ENCODE measurements at places on chromosomes 6 and 20.
A peak's percentile ranks its signal among the peaks of the same experiment; 100 is the strongest.

DNA sequence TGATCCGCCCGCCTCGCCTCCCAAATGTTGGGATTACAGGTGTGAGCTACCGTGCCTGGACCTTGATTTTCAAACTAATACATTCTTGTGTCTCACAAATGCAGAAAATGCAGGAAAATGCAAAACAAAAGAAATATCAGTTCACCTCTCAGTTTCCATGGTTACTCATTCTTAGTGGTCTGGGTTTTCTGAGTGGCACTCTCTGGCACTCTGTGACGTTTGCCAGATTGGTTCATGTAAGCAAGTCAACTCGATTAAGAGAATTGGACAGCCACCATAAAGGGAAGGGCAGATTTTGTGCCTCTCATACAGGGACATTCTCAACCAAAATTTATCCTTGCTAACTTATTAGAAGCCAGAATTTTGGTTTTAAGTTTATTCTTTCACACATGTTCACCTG lies 8.6 kb downstream of the CMTR1 start:
- DNase-seq: no peak
- H3K4me1 ChIP-seq: peaks cover 7% of the 10 kb centered on the region
- H3K27me3 ChIP-seq: no peaks in the 10 kb centered on the region

DNA sequence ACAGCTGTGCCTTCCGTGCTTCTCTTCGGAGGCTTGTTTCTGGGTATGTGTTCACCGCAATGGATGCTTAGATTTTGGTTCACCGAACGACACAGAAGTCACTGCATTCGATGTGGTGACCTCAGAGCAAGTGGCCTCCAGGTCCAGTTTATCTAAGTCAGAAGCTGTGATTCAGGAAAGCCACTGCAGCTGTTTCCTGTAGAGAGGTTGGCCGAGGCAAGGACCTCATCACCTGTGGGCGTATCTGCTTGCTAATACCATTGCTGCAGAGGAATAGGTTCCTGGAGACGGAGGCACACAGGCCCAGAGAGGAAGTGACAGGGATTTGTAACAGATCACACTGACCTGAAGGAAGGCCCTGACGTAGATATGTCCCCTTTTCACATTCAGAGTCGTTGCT lies 82.7 kb downstream of the FARS2 start:
- no peaks in the 10 kb centered on the region for H3K4me1 ChIP-seq
- no peak overlapping the region for H3K27ac ChIP-seq
- H3K36me3 ChIP-seq: no peaks in the 10 kb centered on the region
- no peaks in the 10 kb centered on the region for H3K27me3 ChIP-seq
- no peak overlapping the region for H3K4me3 ChIP-seq

GRCh38 chr6:137788248-137788647 lies 78.8 kb upstream of the TNFAIP3 start:
- DNase-seq: no peak
- no peaks in the 10 kb centered on the region for H3K27me3 ChIP-seq
- H3K4me1 ChIP-seq: peaks cover 14% of the 10 kb centered on the region
- H3K27ac ChIP-seq: no peak overlapping the region

DNA sequence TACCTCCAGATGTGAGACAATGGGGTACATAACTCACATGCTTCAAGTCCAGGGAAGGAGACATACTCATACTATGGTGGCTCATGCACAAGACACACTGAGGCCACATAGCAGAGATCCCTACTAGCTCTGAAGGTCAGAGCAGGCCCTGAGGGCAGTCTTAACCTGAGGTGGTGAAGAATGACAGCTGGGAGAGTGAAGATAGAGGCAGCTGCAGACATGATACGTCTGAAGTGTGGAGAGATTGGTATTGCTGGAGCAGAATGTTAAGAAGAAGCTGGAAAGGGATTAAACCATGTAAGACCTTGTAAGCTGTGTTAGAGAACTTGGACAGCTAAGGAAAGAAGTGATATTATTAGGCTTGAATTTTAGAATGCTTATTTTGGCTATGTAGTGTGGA lies 32.9 kb downstream of the PGM3 start:
- peaks cover 72% of the 10 kb centered on the region for H3K36me3 ChIP-seq
- no peak overlapping the region for H3K4me3 ChIP-seq
- no peak for DNase-seq
- H3K27ac ChIP-seq: no peak overlapping the region

- H3K36me3 ChIP-seq: no peaks in the 10 kb centered on the region
- H3K4me1 ChIP-seq: peaks cover 38% of the 10 kb centered on the region
- H3K4me3 ChIP-seq: no peak overlapping the region
- no peaks in the 10 kb centered on the region for H3K27me3 ChIP-seq
- H3K27ac ChIP-seq: no peak overlapping the region
Measured at GRCh38 chr20:53613748-53614147, 20.1 kb upstream of the ZNF217 start.

GRCh38 chr20:59825944-59826759 lies 107.3 kb downstream of the SYCP2 start:
- peaks cover 41% of the 10 kb centered on the region for H3K4me1 ChIP-seq
- no peak overlapping the region for H3K4me3 ChIP-seq
- peaks cover 7% of the 10 kb centered on the region for H3K27me3 ChIP-seq

DNA sequence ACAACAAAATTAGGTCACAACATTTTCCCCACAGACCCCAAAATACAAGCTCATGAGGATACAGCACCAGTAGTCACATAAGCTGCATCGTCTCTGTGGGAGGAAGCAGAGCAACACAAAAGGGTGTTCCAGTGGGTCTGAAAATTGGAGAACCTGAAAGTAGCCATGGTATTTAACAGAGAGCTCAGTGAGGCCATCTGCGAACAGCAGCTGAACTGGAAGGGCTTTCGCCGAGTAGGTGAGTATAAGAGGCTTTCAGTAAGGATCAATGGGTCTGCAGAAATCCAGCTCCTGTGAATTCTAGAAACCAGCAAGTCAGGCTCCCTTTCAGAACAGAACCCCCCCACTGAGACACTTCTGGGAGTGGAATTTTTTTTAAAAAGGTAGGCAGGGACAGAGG lies 120.0 kb upstream of the RREB1 start:
- no peak overlapping the region for H3K27ac ChIP-seq
- no peaks in the 10 kb centered on the region for H3K4me1 ChIP-seq
- no peaks in the 10 kb centered on the region for H3K36me3 ChIP-seq

GRCh38 chr6:155003476-155003875 lies 8.4 kb downstream of the TIAM2 start:
- H3K36me3 ChIP-seq: no peaks in the 10 kb centered on the region
- no peaks in the 10 kb centered on the region for H3K27me3 ChIP-seq
- H3K27ac ChIP-seq: no peak overlapping the region
- DNase-seq: no peak
- H3K4me3 ChIP-seq: no peak overlapping the region
- no peaks in the 10 kb centered on the region for H3K4me1 ChIP-seq

- peak overlapping the region; percentile 94 for H3K27ac ChIP-seq
- DNase-seq: no peak
- no peaks in the 10 kb centered on the region for H3K27me3 ChIP-seq
- peaks cover 7% of the 10 kb centered on the region for H3K36me3 ChIP-seq
Measured at GRCh38 chr20:36950414-36951197, 902 bp downstream of the SAMHD1 start.

GRCh38 chr20:50726955-50727791 lies 4.2 kb upstream of the PARD6B start:
- peaks cover 38% of the 10 kb centered on the region for H3K4me1 ChIP-seq
- no peak overlapping the region for H3K4me3 ChIP-seq
- DNase-seq: no peak
- no peaks in the 10 kb centered on the region for H3K27me3 ChIP-seq
- H3K27ac ChIP-seq: peak overlapping the region; percentile 54

DNA sequence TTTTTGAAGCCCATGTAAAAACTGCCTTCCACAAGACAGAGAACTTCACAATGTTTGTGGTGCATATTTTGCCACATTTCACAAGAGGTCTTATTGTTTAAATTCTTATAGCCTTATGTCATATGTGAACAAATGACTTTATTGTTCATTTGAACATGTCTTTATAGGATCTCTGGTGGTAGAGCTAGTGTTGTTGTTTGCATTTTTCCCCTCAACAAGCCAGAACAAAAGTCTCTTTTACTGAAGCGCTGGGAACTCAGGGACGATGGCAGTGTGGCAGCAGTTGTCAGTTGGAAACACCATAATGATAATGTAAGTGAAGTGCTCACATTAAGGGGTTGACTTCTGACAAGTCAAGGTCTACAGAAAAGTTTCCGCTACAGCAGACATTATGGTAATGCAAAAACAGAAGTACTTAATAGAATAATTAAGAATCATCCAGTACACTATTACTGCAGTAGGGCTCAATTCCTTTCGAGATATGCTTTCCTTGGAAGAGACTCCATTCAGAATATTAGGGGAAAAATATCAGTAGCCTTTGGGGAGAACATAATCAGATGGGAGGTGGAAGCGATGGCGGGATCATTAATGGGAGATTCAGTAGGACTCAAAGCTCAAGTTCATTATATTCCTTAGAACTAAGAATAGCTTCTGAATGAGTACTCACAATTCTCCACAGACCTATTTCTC lies 180.0 kb downstream of the GJA10 start:
- no peaks in the 10 kb centered on the region for H3K27me3 ChIP-seq
- H3K4me3 ChIP-seq: no peak overlapping the region
- H3K36me3 ChIP-seq: no peaks in the 10 kb centered on the region

DNA sequence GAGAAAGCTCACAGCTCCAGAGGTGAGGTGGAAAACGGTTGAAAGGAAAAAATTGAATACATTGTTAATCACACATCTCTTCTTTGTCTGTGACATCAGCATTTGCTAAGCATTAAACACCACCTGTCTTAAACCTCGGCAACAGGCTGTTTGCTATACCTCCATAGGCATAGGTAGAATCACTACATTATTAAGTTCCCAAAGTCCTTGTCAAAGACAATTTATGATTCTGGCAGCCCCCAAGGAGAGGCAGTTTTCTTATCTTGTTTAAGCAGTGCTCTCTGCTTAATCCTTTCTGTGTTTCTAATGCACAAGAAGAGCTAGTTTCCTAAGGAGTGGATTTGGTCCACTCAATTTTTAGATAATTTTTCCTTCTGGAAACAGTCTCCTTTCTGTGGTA lies 249.7 kb downstream of the NKAIN2 start:
- no peaks in the 10 kb centered on the region for H3K4me1 ChIP-seq
- H3K27me3 ChIP-seq: no peaks in the 10 kb centered on the region
- no peak overlapping the region for H3K27ac ChIP-seq
- DNase-seq: no peak

DNA sequence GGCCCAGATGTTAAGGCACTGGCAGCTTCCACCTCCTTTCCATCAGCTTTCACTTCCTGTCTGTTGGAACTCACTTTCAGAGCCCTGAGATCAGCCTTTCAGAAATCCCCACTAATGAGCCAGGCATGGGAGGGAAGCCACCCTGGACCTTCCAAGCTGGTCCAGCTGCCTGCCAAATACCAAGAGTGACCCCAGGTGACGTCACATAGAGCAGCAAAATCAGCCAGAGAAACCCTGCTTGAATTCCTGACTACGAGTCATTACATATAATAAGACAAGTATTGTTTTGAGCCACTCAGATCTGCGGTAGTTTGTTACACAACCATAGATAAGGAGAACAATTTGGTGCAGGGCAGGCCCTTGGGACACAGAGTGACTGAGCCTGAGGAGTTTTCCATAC lies 556.0 kb upstream of the JAG1 start:
- no peaks in the 10 kb centered on the region for H3K27me3 ChIP-seq
- no peak overlapping the region for H3K4me3 ChIP-seq
- no peak for DNase-seq
- peaks cover 14% of the 10 kb centered on the region for H3K4me1 ChIP-seq

- no peaks in the 10 kb centered on the region for H3K36me3 ChIP-seq
- no peak overlapping the region for H3K4me3 ChIP-seq
- H3K27me3 ChIP-seq: no peaks in the 10 kb centered on the region
Measured at GRCh38 chr20:32249030-32249738, 28.3 kb upstream of the KIF3B start.

GRCh38 chr6:108123946-108124345 lies 41.9 kb upstream of the NR2E1 start:
- no peak for DNase-seq
- H3K4me1 ChIP-seq: peaks cover 12% of the 10 kb centered on the region
- no peaks in the 10 kb centered on the region for H3K36me3 ChIP-seq

- H3K27me3 ChIP-seq: no peaks in the 10 kb centered on the region
- peak overlapping the region; percentile 24 for H3K27ac ChIP-seq
- DNase-seq: no peak
- H3K36me3 ChIP-seq: no peaks in the 10 kb centered on the region
- no peak overlapping the region for H3K4me3 ChIP-seq
Measured at GRCh38 chr20:4160761-4161305, 145.5 kb upstream of the RNF24 start.

DNA sequence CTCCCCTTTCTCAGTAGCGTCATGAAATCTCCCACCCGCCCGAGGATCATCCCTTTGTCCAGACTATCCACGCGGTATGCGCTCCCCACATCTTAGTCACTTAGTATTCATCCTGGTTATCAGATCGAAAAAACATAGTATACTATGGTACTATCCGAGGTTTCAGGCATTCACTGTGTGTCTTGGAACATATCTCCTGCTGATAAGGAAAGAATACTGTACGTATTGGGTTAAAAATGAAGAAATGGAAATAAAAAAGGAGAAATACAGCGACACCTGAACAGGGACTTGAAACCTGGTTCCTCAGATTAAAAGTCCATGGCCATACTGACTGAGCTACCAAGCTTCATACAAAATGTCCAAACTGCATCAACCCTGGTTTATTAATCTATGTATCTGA lies 14.0 kb downstream of the HMGN4 start:
- peaks cover 32% of the 10 kb centered on the region for H3K4me1 ChIP-seq
- H3K4me3 ChIP-seq: no peak overlapping the region
- no peak overlapping the region for H3K27ac ChIP-seq
- no peaks in the 10 kb centered on the region for H3K27me3 ChIP-seq
